ENCODE measurements at places on chromosomes 16 and 17.
A peak's percentile ranks its signal among the peaks of the same experiment; 100 is the strongest.

DNA sequence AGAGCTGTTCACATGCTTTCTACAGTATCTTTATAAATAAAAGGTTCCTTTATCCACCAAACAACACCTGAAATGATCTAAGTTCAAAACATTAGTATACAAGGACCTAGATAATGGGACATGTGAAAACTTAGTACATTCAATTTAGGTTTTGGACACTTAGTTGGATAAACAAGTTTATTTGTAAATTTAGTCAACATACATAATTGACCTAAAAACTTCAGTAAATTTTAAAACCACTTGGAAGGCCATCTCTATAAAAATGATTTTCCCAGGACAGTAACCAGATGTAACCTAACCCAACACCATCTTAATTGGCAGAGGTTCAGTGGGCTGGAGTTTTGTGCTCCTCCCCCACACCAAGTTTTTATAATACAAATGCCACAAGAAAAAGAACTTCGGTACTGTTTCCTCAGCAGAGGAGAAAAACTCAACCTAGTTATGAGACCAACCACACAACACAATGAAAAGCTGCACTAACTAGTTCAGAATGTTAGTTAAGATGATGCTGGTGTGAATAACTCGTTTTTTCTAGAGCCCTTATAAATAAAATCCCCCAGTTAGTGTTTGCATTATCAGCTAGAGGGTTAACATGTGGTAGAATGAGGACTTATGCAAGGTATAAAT, 7.2 kb upstream of the UNK start:
- DNase-seq, result no peak

GRCh38 chr16:72959301-72959996, 88.5 kb downstream of the ZFHX3 start:
- no peak for DNase-seq

GRCh38 chr17:75737133-75737962, 16.1 kb downstream of the ITGB4 start:
- DNase-seq, result no peak

DNA sequence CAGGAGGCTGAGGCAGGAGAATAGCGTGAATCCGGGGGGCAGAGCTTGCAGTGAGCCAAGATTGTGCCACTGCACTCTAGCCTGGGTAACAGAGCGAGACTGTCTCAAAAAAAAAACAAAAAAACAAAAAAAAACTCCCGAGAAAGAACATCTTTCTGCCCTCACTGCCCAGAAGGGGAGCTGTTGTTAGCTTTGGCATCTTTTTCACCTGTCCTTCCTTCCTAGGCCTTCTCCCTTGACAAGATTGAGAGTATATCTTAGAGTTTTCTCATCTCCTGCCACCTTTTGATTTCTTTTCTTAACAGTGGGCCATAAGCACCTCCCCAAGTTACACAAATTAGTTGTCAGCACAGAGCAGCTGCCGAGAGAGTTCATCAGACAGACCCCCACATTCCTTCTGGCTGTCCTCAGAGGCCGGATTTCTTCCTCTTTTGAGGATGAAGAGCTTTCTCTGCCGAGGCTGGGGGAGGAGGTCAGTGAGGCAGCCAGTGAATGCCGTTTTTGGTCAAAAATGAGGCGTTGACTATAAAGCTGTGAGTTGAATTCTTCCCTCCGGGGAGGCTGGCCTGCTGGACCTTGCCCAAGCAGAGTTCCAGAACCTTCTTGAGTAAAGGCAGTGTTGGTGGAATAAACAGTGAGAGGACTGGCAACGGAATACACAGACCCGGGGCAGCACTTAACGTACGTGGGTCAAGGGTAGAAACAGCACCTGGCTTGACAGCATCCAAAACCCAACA, 127.0 kb downstream of the ABCC6 start:
- peak; percentile 82 for DNase-seq

GRCh38 chr16:57367116-57367752, 5.1 kb upstream of the CX3CL1 start:
- DNase-seq, result no peak

DNA sequence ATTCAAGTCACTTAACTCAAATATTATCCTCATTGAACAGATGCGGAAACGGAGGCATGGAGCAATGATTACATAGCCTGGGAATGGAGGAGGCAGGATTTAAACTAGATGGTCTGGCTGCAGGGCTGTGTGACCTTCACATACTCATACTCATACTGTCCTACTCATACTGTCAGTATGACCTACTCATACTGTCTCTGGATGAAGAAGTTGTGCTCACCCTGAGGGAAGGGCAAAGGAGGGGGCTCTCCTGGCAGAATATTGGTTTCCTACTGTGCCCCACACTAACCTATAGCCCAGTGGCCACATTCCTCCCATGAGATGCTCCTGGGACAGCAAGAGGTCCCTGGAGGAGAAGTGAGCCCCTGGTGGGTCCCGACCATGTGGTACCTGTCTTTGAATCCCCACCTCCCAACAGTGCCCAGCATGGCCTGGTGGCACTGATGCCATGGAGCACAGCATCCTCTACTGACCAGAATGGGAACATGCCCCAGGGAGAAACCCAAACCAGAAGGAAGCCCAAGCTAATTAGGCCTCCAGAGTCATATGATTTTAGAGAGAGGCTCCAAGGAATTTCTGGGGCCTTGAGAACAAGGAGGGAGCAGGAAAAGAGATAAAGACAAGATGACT, 197.3 kb upstream of the SDK2 start:
- no peak for DNase-seq
